ENCODE measurements at places on chromosomes 7 and 10.
A peak's percentile ranks its signal among the peaks of the same experiment; 100 is the strongest.

DNA sequence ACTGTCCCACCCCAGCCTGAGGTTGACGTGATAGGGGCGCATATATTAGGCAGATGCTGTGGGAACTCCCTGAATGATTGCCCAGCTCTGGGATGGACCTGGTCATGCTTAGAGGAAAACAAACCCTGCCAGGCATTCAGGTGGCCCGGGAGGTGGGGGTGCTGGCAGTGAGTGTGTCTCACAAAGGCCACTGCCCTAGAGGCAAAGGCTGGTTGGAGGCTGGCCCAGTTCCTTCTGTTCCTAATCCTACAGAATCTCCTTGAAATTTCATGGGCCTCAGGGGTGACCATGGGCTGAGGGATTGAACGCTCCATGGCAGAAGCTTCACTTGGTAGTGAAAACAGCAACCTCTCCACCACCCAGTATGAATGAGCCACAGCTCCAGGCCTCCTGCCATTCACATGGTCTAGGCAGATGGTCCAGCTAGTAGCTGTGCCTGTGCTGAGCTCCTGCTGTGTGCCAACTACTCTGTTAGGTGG is 25.6 kb downstream of the ADRA2A start:
- peak; percentile 98 for ATAC-seq

DNA sequence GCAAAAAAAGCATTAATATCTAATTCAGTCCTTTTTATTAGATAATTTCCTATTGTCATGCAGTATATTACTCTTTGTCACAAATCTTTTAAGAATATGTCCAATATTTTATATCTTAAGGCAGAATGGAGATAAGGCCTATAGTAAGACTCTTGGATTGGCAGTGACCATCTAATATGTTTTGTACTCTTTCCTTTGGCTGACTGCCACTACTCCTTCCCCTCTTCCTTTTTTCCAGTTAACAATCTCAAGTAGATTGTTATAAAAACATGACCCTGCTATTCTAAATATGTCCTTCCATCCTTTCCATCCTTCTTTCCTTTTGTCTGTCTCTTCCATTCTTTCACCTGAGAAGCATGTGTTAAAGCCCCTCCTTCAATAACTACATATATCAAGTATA is 92.8 kb upstream of the TMEM168 start:
- ATAC-seq, result no peak

DNA sequence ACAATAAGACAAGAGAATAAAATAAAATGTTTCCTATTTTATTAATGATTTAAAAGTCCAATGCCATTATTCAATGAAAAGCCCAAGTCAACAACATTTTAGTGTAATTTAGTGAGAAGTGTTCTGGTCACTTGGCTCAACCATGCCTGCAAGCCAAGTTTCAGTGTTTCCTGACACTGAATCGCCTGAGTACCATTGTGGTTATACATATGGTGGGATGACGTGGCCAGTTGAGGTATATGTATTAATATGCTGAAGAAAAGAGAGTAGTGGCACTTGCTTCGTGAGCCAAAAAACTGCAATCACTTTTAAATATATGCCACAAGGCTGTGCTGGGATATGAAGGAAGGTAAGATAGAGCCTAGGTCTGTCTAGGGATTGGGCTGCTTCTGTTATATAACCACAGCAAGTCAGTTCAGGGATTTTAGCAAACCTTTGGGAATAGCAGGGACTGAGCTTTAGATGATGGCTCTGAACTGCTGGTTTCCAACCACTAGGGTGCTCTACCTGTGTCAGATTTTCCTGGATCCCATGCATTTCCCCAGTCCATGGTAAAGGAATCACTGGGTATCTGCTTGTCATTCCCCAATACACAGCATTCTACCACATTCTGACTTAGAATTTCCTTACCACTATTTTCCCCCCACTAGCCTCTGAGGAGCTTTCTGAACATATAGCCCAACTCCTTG is 214.0 kb upstream of the PRPS1L1 start:
- no peak for ATAC-seq

DNA sequence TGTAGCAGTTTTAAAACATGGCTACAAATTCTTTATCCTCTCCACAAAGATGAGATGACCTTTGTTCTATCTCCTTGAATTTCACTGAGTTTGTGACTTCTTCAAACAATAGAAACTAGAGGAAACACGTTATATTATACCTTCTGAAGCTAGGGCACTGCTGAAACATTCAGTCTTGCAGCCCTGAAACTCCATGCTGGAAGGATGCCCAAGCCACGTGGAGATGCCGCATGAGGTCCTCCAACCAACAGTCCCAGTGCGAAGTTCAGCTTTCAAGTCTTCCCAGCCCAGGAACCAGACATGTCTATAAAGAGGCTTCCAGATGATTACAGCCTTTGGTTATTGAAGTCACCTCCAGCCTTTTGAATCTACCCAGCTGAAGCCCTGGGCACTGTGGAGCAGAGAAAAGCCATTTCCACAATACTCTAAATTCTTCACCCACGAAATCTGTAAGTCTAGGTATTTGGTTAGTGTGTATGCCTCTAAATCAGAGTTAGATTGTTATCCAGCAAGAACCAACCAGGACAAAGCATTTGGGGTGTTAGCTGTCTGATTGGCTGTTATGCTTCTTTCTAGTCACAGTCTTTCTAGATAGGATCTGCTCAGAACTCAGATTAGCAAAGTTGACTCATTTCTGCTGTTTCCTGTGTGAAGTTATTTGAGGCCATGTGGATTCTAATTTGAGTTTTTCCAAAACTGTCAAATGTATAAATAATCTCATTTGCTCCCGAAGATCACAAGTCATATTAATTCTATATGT is 186.5 kb upstream of the TMEM72 start:
- no peak for ATAC-seq

DNA sequence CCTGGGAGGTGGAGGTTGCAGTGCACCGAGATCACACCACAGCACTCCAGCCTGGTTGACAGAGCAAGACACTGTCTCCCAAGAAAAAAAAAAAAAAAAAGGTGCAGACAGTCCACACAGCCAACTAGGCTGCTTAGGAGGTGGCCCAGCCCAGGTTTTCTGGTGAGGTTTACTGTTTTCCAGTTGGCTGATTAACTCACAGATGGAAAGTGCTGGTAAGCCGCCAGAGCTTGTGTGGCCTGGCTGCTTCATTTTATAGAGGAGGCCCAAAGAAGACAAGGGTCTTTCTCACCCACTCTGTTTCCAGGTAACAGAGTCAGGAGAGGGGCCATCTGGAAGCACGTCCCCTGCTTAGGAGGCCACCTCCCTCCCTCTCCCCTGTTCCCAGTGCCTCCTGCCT is 6.2 kb downstream of the RHBDD2 start:
- no peak for ATAC-seq

DNA sequence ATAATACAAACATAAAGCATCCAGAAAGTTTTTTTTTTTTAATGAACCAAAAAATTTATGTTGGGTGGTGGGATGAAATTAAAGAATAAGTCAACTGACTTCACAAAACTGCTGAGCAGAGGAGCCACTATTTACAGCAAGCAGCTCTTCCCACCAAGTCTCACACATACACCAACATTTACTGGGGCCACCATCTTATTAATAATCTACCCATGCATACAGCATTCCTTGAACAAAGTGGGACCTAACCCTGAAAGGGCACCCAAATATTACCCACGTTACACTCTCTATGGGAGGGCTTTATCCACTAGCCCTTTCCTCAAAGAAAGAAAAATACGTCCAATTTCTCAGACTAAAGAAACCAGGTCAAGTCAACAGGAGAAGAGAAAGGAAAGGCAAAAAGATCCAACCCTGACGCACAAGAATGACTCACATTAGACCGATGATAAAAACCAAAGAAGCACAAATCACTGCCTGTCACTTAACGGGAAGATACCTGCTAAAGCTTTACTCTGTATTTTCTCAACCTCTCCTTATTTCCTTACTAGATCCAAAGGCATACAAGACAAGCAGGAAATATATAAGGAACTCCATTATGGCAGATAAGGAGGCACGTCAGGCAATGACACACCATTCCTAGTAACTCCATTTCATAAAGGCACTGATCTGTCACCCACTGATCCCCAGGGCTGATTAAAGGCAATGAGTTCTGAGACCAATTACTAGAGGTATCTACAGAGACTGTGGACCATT is 141.8 kb upstream of the ASAH2 start:
- no peak for ATAC-seq

DNA sequence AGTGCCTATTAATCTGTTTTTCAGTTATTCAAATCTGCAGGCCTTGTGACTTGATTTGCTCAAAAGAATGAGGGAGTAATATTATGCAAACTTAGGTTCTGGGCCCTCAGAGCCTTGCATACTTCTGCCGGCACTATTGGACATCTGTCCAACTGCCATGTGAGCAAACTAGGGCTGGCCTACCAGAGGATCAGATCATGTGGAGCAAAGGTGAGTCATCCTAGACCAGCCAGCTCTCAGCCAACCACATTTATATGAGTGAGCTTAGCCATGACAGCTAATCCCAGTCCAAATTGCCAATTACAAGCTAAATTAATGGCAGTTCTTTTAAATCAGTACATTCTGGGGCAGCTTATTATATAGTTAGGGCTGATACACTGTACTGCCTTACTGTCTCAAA is 69.6 kb downstream of the SDHAF3 start:
- ATAC-seq, result peak; percentile 75

- peak; percentile 74 for ATAC-seq
Measured at GRCh38 chr7:143229054-143229790, 7.4 kb downstream of the TAS2R40 start.

GRCh38 chr7:84049071-84049836 is 145.3 kb downstream of the SEMA3A start:
- ATAC-seq, result no peak

GRCh38 chr7:85719981-85720953 is 533.4 kb upstream of the SEMA3D start:
- peak; percentile 93 for ATAC-seq

GRCh38 chr10:112954974-112955581 is 5.0 kb downstream of the TCF7L2 start:
- no peak for ATAC-seq

DNA sequence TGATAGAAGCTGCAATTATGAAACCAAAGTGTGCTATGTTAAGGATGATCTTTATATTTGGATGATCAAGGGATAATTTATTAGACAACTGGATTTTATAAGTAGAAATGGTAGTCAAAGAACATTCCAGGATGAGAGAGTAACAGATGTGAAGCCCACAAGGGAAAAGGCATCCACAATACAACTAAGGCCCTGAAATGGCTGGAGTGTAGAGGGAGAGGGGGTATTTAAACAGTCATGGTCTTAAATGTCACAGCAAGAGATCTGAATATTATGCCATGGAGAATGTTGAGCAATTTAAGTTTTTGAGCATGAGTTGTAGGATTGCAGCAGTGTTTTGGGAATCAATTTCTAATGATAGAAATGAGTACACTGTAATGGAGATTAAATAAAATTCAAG is 282.3 kb upstream of the DKK1 start:
- no peak for ATAC-seq

GRCh38 chr10:102242118-102242485 is 790 bp upstream of the PITX3 start:
- no peak for ATAC-seq

DNA sequence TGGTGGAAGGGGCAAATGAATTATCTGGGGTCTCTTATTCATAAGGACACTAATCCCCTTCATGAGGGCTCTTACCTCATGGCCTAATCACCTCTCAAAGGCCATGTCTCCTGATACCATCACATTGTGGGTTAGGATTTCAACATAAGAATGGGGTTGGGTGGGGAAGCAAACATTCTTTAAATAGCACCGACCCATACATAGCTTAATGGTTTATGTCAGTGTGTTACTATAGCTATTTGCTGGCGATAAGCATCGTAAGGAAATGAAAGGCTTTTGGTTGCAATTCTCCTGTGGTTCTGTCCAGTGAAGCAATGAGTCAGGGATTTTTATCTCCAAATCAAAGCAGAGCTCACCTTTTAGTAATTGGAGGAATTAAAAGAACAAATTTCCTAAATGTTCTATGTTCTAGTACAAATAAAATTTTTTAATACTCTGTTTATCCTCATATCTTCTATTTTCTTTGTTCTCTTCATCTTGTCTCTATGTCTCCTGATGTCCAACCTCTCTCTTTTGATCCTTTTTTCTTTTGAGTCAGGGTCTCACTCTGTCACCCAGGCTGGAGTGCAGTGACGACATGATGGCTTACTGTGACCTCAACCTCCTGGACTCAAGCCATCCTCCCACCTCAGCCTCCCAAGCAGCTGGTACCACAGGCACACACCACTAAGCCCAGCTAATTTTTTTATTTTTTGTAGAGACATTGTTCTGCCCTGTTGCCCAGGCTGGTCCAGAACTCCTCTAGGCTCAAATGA is 57.0 kb upstream of the GLCCI1 start:
- ATAC-seq, result no peak

GRCh38 chr7:129829737-129830631 is 122.8 kb downstream of the UBE2H start:
- ATAC-seq, result peak; percentile 7

- no peak for ATAC-seq
Measured at GRCh38 chr7:2523941-2524807, 4.6 kb downstream of the LFNG start.

- peak; percentile 77 for ATAC-seq
Measured at GRCh38 chr10:91349381-91349780, 60.8 kb upstream of the HECTD2 start.

GRCh38 chr7:133436014-133436428 is 183.1 kb downstream of the EXOC4 start:
- ATAC-seq, result no peak

DNA sequence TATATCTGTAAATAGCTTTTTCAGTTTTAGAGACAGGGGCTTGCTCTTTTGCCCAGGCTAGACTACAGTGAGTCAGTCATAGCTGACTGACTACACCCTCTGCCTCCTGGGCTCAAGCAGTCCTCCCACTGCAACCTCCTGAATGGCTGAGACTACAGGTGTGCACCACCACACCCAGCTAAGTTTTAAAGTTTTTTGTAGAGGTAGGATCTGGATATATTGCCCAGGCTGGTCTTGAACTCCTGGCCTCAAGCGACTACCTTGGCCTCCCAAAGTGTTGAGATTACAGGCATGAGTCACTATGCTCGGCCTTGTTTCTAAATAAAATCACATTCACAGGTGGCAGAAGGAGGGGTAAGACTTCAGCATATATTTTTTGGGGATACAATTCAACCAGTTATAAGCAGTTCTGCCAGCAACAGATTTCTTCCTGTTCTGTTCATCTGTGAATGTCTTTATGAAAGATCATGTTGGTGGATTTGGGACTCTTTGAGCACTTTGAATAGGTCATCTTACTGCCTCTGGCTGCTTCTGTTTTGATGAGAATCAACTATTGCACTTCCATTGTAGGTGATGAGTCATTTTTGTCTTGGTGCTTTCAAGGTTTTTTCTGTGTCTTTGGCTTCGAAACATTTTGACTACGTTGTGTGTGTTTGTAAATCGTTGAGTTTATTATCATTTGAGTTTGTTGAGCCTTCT is 15.7 kb downstream of the RBM33 start:
- no peak for ATAC-seq

Data from motor neuron (in vitro differentiated cells).